Large intestine (tissue), 12 donors: ENCODE measurements at places on chromosomes 6 and 20.

GRCh38 chr6:157699777-157700636 lies 123.0 kb upstream of the SNX9 start:
- no peak for DNase-seq

DNA sequence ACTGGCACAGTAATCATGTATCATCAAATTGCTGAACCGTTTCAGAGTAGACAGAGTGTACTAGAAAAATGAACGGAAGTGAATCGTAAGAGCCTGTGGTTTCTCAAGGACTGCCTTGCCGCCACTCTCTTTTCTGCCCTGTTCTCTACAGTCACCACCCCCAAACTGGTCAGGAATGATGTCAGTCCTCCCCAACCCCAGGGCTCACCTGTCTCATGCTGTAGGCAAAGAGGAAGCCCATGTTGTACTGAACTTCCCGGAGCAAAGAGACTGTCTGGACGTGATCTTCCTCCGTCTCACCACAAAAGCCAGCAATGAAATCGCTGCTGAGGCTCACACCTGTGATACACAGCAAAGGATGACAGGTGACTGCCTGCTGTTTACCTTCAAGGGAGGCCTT lies 31.0 kb downstream of the CDK5RAP1 start:
- DNase-seq = no peak

DNA sequence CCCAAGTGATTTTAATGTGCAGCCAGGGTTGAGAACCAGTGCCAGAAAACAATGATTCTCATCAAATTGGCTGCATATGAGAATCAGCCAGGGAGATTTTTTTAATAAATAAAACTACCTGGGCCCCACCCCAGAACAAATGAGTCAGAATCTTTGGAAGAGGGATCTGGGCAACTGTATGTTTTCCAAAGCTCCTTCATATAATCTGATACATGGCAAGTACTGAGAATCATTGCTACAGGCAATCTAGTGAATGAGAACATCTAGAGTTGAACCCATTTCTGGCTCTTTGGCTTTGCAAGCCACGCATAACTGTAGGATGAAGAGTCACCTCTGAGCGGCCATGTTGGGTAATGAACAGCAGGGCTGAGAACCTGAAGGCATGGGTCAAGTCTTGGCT lies 26.1 kb upstream of the DSP start:
- no peak for DNase-seq

- no peak for DNase-seq
Observed at GRCh38 chr6:132790450-132790849, 8.0 kb downstream of the SLC18B1 start.

- peak; percentile 58 for DNase-seq
Observed at GRCh38 chr6:79686707-79687309, 55.7 kb downstream of the SH3BGRL2 start.

DNA sequence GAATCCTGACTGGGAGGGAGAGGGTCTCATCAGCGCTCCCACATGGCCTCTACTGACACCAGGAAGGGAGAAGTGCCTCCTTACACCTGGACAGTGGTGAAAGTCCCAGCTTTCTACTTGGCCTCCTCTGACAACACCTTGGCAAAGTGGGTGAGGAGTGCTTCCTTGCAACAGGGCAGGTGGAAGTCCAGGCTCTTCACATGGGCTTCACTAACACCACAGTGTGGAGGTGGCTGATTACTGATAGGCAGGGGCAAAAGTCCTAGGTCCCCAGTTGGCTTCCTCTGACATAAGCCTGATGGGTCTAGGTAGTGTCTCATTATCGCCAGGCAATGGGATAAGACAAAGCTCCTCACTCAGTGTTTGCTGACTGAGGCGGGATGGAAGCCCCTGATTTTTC lies 9.5 kb upstream of the HLA-DRA start:
- no peak for DNase-seq

DNA sequence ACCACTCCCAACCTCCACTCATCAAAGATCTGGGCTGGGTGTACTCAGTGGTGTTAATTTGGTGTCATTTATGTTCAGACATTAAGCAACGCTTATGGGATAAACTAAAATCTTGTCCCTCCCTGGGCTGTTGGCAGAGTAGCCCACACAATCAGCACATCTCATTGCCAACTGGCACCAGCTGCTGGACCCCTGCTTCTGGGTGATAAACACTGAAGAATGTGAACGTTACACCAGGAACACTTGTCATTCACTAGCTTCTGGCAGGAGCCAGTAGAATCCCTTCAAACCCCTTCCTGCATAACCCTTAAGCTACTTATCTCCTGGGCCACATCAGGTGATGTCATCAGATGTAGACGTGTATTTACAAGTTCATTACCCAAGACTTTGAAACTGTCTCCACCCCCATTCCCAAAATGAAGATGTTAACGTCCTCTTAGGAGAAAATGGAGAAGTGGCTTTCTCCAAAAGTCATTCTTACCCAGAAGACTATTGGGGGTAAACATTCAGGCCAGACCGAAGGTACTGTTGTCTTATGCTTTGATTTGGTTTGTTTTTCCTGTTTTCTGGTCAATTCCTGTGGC lies 107.8 kb upstream of the CD93 start:
- DNase-seq = no peak

DNA sequence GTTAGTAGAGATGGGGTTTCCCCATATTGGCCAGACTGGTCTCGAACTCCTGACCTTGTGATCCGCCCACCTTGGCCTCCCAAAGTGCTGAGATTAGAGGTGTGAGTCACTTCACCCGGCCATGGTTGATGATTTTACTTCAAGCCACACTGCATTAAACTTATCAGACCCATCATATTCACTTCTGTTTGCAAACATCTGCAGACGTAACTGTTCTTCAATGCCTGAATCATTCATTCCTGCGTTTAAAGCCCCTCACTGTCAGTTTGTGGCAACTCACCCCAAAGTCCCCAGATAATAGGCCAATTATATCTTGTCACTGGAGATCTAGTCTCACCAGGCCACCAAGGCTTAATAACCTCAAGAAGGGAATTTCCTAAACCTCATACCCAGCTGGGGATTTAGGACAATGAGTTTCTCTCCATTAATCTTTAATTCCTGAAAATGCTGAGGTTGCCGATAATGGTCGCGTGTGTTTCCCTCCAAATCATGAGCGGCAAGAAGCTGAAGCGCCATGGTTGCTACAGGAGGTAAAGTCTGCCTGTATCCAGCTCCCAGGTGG lies 229.6 kb downstream of the LY86 start:
- no peak for DNase-seq
